Stomach (tissue), 19 donors: ENCODE measurements at places on chromosomes 1 and 21. TPM values are rescaled to one million over a fixed set of nuclear protein-coding genes. Genes with fewer than 3 reads are reported as not detected.
A peak's percentile ranks its signal among the peaks of the same experiment; 100 is the strongest.

Gene AGT
- total RNA-seq, result 3.7 TPM

- H3K36me3 ChIP-seq, result no peaks in the 10 kb centered on the region
- H3K4me3 ChIP-seq, result no peak overlapping the region
- DNase-seq, result no peak
- no peak overlapping the region for H3K27ac ChIP-seq
- no peaks in the 10 kb centered on the region for H3K27me3 ChIP-seq
Measured at GRCh38 chr1:56065729-56066128, 513.6 kb downstream of the PLPP3 start.

DNA sequence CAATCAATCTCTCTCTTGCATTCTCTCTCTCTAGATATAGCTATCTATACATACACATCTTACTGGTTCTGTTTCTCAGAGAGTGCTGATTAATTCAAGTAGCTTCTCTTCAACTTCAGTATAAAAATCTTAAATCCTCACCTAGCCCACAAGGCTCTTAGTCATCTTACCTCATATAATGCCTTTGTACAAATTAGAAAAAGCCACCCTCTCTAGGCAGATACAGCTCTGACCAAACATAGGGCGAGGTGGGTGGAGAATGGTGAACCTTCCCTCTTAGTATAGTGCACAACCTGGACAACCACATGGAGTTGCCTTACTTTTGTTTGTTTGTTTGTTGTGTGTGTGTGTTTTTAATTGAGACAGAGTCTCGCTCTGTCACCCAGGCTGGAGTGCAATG lies 5.1 kb upstream of the INAVA start:
- no peaks in the 10 kb centered on the region for H3K36me3 ChIP-seq
- peaks cover 15% of the 10 kb centered on the region for H3K4me1 ChIP-seq
- no peak overlapping the region for H3K4me3 ChIP-seq

GRCh38 chr1:183632964-183633363 lies 2.6 kb downstream of the ARPC5 start:
- H3K4me3 ChIP-seq, result peak overlapping the region; percentile 93
- peaks cover 30% of the 10 kb centered on the region for H3K36me3 ChIP-seq
- no peaks in the 10 kb centered on the region for H3K27me3 ChIP-seq

DNA sequence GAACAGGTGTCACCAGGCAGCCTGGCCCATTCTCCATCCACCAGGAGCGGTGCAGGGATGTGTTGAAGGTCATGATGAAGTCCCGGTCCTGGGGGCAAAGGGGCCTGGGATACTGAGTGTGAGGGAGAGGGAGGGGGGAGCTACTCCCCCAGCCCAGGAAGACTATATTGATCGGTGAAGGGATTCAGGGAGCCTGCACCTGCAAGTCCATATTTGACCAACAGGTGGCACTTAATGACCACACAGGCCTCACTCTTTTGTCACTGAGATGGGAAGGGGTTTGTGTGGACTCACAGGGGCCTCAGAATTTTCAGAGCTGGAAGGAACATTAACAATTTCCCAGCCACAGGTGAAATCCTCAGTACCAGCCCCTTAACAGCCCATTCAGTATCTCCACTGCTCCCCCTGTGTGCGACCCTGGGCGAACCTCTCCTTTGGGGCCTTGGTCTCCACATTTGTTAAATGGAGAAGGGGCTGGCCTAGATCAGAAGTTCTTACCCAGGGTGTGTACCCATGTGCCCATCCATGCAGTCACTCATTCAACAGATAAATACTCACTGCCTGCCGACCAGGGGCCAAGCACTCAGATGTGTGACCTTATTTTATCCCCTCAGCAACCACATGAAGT lies 55.6 kb downstream of the NKAIN1 start:
- H3K4me1 ChIP-seq, result peaks cover 13% of the 10 kb centered on the region
- peak; percentile 36 for DNase-seq
- H3K36me3 ChIP-seq, result no peaks in the 10 kb centered on the region
- no peak overlapping the region for H3K4me3 ChIP-seq
- H3K27ac ChIP-seq, result no peak overlapping the region
- peaks cover 65% of the 10 kb centered on the region for H3K27me3 ChIP-seq

DNA sequence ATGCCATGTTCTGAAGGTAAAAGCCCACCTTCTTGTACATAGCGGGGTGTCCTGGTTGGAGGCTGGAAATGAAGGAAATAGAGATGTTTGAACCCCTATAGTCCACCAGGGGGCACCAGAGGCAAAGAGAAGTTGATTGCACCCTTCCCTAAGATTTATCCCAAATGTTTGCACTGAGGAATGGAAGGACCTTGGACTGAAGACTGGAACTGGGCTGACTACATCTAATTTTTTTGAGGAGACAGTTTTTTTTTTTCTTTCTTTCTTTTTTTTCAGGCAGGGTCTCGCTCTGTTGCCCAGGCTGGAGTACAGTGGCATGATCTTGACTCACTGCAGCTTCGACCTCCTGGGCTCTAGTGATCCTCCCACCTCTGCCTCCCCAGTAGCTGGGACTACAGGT lies 55.3 kb upstream of the EIF4G3 start:
- H3K27ac ChIP-seq, result no peak overlapping the region
- H3K36me3 ChIP-seq, result peaks cover 59% of the 10 kb centered on the region
- H3K4me1 ChIP-seq, result no peaks in the 10 kb centered on the region
- peak; percentile 86 for DNase-seq
- no peak overlapping the region for H3K4me3 ChIP-seq
- H3K27me3 ChIP-seq, result no peaks in the 10 kb centered on the region

Gene PKLR
- not detected for total RNA-seq

GRCh38 chr21:22346576-22346975 lies 1348.4 kb downstream of the NCAM2 start:
- peak; percentile 3 for DNase-seq
- H3K4me1 ChIP-seq, result no peaks in the 10 kb centered on the region
- H3K4me3 ChIP-seq, result no peak overlapping the region
- no peak overlapping the region for H3K27ac ChIP-seq
- H3K27me3 ChIP-seq, result no peaks in the 10 kb centered on the region

Gene ADCY10
- not detected for total RNA-seq

Gene B3GALT5
- total RNA-seq, result 8.3 TPM

Gene KRTAP19-3
- not detected for total RNA-seq

Gene OPRD1
- total RNA-seq, result 0.37 TPM

GRCh38 chr1:103107741-103108375 lies 464 bp downstream of the COL11A1 start:
- peaks cover 12% of the 10 kb centered on the region for H3K4me1 ChIP-seq
- H3K4me3 ChIP-seq, result peak overlapping the region; percentile 45
- no peaks in the 10 kb centered on the region for H3K27me3 ChIP-seq
- no peak for DNase-seq

DNA sequence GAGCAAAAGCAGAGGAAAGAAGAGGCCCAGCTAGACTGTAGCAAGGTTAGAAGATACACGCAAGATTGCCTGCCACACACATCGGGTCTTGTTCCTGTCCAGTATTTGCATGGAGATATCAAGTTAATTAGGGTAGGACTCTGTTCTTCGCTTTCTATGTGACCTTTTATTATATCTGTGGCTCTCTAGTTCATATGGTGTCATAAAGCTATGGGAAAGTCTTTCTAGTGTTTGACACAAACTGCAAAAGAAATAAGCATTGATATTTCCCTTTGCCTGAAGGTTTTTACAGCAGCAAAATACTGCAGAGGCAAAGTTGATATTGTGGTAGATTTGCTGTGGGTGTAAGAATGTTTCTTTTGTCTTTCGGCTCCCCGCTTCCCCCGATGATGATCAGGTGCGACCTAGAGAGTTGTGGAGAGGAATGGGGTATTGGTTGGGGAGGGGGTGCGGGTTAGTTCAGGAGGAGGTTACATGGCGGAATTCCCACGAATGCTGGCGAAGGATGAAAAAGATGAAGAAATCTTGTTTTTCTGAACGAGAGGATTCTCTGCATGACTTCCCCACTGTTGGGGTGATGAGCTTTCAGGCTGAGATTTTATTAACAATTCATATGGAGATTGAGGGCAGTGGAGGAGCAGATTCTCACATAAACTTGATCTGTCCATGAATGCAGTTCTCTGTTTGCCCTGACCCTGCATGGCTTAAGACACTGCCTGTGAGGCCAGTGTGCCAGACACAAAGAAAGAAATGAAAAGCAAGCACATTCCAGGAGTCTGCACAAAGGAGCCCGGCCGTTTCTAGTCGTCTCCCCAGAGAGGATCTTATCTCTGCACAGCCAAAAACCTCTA lies 550.2 kb downstream of the USP25 start:
- H3K4me1 ChIP-seq, result peaks cover 18% of the 10 kb centered on the region
- H3K36me3 ChIP-seq, result no peaks in the 10 kb centered on the region
- no peak overlapping the region for H3K27ac ChIP-seq
- no peak for DNase-seq
- H3K27me3 ChIP-seq, result no peaks in the 10 kb centered on the region

DNA sequence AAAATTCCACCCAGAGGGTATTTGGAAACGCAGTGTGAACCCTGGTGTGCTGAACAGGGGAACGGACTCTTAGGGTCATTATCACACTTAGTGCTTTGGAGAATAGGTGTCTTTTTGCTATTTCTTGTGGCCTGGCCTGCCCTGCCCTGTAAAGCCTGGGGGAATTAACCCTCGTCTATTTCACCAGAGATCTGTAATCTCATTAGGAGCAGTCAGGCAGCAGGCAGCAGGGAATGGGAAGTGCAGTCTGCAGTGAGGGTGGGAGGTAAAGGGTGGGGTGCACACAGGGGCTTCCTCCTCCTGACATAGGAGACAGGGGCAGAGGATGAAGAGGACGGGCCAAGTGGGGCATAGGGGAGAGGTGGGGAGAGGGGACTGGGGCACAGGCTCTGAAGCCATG lies 1.1 kb upstream of the SLC1A7 start:
- peaks cover 38% of the 10 kb centered on the region for H3K4me1 ChIP-seq
- no peaks in the 10 kb centered on the region for H3K27me3 ChIP-seq
- no peaks in the 10 kb centered on the region for H3K36me3 ChIP-seq

GRCh38 chr1:20207546-20207945 lies 21.2 kb upstream of the PLA2G2C start:
- DNase-seq, result no peak

DNA sequence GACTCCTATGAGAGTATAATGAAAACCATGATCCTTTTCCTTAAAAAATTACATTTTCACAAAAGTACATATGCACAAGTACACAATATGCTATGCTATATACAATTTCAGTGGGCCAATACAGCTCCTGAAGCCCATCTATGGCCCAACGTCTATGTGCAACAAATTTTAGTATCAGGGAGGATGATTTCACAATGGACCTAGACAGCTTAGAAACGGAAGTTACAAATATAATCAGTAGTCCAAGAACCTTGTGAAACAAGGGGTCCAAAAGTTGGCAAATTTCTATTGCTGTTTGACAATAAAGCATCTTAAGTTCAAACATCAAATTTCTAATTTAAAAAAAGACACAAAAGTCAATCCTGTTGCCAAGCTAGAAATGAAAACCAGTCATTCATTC lies 87.0 kb downstream of the DPYD start:
- no peak overlapping the region for H3K27ac ChIP-seq
- H3K4me1 ChIP-seq, result no peaks in the 10 kb centered on the region
- no peaks in the 10 kb centered on the region for H3K27me3 ChIP-seq
- no peak overlapping the region for H3K4me3 ChIP-seq

Gene HES4
- 31.0 TPM for total RNA-seq

- no peak overlapping the region for H3K4me3 ChIP-seq
- no peak overlapping the region for H3K27ac ChIP-seq
- no peaks in the 10 kb centered on the region for H3K36me3 ChIP-seq
- DNase-seq, result no peak
- H3K27me3 ChIP-seq, result no peaks in the 10 kb centered on the region
Measured at GRCh38 chr1:41764656-41765055, 154.1 kb downstream of the HIVEP3 start.

GRCh38 chr1:47175227-47175934 lies 14.5 kb downstream of the PDZK1IP1 start:
- H3K4me3 ChIP-seq, result no peak overlapping the region
- peak; percentile 82 for DNase-seq
- peaks cover 21% of the 10 kb centered on the region for H3K4me1 ChIP-seq
- no peaks in the 10 kb centered on the region for H3K36me3 ChIP-seq
- H3K27me3 ChIP-seq, result no peaks in the 10 kb centered on the region

Gene CFAP141
- total RNA-seq, result not detected

DNA sequence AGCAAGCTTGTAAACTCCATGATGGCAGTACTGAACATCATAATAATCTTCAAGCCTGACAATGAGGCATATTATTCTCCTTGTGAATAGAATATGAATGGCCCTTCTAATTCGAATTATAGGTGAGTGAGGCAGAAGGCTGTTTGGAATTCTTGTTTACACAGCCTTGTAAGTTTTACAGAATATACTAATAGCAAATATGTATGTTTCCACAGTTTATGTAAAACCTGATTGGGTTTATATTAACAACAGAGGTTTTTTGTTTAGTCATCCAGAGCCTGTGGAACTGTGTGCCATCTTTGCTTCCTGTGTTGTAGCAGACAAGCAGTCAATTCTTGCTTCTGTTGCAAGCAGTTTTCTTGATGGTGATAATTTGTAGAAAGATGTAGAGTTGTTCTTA lies 8.0 kb downstream of the OSBPL9 start:
- peaks cover 64% of the 10 kb centered on the region for H3K4me1 ChIP-seq
- H3K27me3 ChIP-seq, result no peaks in the 10 kb centered on the region
- peak overlapping the region; percentile 17 for H3K27ac ChIP-seq
- DNase-seq, result no peak

Gene THEM5
- not detected for total RNA-seq

GRCh38 chr1:26162220-26162709 lies 3.4 kb downstream of the FAM110D start:
- peak overlapping the region; percentile 66 for H3K4me3 ChIP-seq
- no peak for DNase-seq
- peak overlapping the region; percentile 49 for H3K27ac ChIP-seq
- H3K4me1 ChIP-seq, result peaks cover 48% of the 10 kb centered on the region

- no peak overlapping the region for H3K27ac ChIP-seq
- no peaks in the 10 kb centered on the region for H3K36me3 ChIP-seq
- DNase-seq, result no peak
- H3K4me1 ChIP-seq, result no peaks in the 10 kb centered on the region
- no peaks in the 10 kb centered on the region for H3K27me3 ChIP-seq
Measured at GRCh38 chr1:192587386-192588266, 12.1 kb downstream of the RGS1 start.

Gene HIPK1
- total RNA-seq, result 55.4 TPM

Gene DDOST
- 227 TPM for total RNA-seq

- no peaks in the 10 kb centered on the region for H3K4me1 ChIP-seq
- H3K27me3 ChIP-seq, result no peaks in the 10 kb centered on the region
- no peaks in the 10 kb centered on the region for H3K36me3 ChIP-seq
- DNase-seq, result no peak
Measured at GRCh38 chr1:75707191-75707590, 17.3 kb upstream of the ACADM start.

GRCh38 chr1:217983051-217983375 lies 302.1 kb upstream of the RRP15 start:
- peak; percentile 15 for DNase-seq
- H3K4me1 ChIP-seq, result no peaks in the 10 kb centered on the region
- no peak overlapping the region for H3K27ac ChIP-seq

Gene CFHR3
- total RNA-seq, result not detected
